Ascending aorta (tissue), 2 donors: ENCODE measurements at places on chromosomes 1 and 21.

GRCh38 chr1:57204942-57205787 lies 218.7 kb downstream of the DAB1 start:
- H3K36me3 ChIP-seq, result no peaks in the 10 kb centered on the region
- DNase-seq, result no peak
- no peak overlapping the region for H3K4me3 ChIP-seq
- H3K27ac ChIP-seq, result no peak overlapping the region
- H3K27me3 ChIP-seq, result no peaks in the 10 kb centered on the region

DNA sequence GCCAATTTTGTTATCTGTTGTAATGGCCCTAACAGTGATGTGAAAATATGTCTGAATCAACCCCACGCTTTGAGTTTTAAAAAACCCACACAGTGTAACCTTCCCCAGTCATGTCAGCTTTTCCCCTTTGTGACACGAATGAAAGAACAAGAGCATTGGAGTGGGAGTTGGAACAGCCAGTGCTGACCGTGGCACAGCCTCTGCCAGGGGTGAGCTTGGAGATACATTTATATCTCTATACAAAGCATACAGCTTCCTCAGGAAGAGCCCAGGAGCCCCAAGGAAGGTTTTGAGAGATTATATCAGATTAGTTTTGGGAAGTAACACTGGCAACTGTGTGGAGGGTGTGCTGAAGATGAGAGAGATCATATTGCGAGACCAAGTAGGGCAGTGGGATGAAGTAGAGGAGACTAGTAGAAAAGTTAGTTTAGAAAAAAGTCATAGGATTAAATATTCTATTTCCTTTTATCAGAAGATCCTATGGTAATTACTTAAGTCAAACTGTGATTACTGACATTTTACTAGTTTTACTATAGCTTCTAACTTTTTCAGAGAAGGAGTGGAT lies 15.9 kb downstream of the LRRC8B start:
- H3K4me3 ChIP-seq, result no peak overlapping the region
- no peaks in the 10 kb centered on the region for H3K4me1 ChIP-seq
- DNase-seq, result no peak
- H3K27ac ChIP-seq, result no peak overlapping the region

DNA sequence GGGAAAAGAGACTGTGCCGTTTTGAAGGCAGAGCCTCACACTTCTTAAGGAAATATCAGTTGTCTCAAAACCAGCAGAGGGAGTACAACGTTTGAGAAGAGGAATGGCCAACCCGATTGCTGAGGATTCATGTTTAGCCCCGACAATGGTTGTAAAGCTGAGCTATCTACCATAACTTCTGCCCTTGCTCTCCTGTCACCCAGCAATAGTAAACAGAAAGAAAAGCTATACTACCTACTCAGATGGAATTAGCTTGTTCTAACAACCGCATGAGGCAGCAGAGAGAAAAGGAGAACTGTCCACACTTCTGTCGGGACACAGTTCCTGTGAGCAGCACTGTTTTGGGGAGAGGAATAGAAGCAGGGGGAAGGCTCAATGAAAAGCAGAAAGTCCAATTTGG lies 91.2 kb downstream of the SLC45A1 start:
- DNase-seq, result no peak
- peaks cover 22% of the 10 kb centered on the region for H3K36me3 ChIP-seq
- peak overlapping the region; percentile 40 for H3K4me3 ChIP-seq
- peak overlapping the region; percentile 78 for H3K27ac ChIP-seq
- H3K27me3 ChIP-seq, result no peaks in the 10 kb centered on the region

- no peaks in the 10 kb centered on the region for H3K36me3 ChIP-seq
- DNase-seq, result no peak
- peaks cover 26% of the 10 kb centered on the region for H3K4me1 ChIP-seq
- no peak overlapping the region for H3K4me3 ChIP-seq
- no peaks in the 10 kb centered on the region for H3K27me3 ChIP-seq
These were observed 55.5 kb upstream of the EPS8L3 start for GRCh38 chr1:109818988-109819764.

GRCh38 chr1:10765734-10766478 lies 30.5 kb downstream of the CASZ1 start:
- no peaks in the 10 kb centered on the region for H3K36me3 ChIP-seq
- no peaks in the 10 kb centered on the region for H3K27me3 ChIP-seq
- H3K4me1 ChIP-seq, result no peaks in the 10 kb centered on the region

DNA sequence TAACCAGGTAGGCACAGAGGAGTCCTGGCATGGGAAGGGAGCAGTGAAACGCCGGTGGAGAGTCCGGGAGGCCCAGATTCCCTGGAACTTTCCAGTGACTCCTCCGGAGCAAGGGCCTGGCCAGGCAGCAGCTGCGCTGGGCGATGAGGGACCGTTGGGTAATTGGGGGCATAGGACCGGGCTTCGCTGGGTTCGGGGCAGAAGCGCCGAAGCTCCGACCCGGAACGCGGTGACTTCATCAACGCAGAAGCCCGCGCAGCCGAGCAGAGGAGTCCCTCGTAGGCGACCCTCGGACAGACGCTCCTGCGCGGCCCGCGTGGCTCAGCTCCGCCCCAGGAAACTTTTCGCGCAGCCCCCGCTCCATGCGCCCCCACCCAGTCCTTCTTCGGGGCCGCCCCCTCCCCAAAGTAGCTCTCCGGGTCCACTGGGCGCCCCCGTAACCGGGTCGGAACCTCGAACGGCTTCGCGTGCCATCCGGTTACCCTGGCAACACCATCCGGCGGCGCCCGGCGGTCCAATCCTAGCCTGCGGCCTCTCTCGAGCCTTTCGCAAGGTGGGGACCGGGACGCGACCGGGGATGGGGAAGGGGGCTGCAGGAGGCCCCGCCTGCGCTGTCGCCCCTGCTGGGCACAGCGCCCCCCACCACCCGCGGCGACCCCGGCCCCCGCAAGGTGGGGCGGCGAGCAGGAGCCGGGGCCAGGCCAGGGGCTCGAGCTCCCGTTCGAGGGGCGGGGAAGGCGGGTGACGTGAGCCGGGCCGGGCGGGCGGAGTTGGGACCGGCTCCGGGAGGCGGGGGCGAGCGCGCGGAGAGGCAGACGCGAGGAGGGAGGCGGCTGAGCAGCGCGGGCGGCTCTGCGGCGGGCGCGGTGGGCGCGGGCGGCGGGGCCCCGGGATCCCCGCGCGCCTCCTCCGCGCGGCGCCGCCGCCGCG lies at the start of gene AJAP1:
TSS of gene AJAP1 (plus strand) at position 814 of the 930 bp plus-strand sequence. CDS start 817 bp downstream, outside the sequence.
- peaks cover 10% of the 10 kb centered on the region for H3K27me3 ChIP-seq
- H3K4me1 ChIP-seq, result no peaks in the 10 kb centered on the region
- H3K27ac ChIP-seq, result no peak within 1 kb of the TSS
- DNase-seq, result no peak
- H3K36me3 ChIP-seq, result no peaks in the 10 kb centered on the region
- peak within 1 kb of the TSS; percentile 26 for H3K4me3 ChIP-seq

DNA sequence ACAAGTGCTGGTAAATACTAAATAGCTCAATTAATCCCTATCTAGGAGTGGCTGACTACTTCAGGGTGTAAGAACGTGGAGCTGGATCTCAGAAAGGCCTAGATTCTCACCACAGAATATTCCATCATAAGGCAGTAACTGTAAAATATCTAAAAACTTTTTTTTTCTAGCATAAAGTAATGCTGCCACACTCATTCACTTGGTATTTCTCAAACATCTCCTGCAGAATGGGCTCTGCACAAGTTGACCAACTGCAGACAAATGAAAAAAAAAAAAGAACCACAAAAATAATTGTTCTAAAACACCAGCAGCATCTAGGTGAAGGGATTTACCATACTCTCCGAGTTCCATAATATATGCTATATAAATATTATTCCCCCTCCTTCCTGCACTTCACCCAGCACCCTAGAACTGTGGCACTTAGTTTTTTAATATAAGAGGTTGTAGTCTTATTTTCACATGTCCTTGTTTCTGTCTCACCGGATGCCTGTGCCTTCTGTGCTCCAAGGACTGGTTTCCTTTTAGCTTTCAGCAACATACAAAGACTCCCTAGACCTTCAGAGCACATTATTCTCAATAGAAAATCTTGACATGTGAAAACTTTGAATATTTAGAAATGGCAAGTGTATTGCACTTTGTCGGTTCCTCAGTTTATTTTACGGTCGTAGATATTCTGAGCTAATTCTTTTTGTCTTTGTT lies 8.9 kb downstream of the VSIG8 start:
- peak overlapping the region; percentile 98 for H3K27ac ChIP-seq
- DNase-seq, result no peak
- H3K4me3 ChIP-seq, result peak overlapping the region; percentile 78
- no peaks in the 10 kb centered on the region for H3K36me3 ChIP-seq
- no peaks in the 10 kb centered on the region for H3K4me1 ChIP-seq
- H3K27me3 ChIP-seq, result no peaks in the 10 kb centered on the region

- no peaks in the 10 kb centered on the region for H3K27me3 ChIP-seq
- DNase-seq, result no peak
- no peaks in the 10 kb centered on the region for H3K36me3 ChIP-seq
- H3K4me3 ChIP-seq, result no peak overlapping the region
These were observed 51.7 kb downstream of the RPS6KA1 start for GRCh38 chr1:26581287-26581651.

DNA sequence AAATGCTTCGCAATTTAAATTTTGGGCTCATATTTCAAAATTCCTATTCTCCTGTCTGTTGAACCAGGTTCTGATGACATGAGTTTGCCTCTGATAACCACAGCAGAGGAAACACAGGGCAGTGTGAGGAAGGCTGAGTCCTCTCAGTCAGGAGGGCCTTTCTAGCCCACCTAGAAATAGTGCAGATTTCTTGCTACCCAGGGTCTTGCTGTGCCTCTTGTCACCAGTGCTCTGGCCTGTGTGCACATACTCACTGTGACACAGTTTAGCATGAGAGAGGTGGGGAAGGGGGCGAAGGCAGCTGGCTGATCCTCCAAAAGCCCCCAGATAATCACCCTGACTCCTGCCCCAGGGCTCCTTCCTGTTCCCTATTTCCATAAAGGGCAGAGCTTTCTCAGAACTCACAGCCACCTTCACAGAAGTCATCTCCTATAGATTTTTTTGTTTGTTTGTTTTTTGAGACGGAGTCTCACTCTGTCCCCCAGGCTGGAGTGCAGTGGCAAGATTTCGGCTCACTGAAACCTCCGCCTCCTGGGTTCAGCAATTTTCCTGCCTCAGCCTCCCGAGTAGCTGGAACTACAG lies 23.7 kb downstream of the ERRFI1 start:
- DNase-seq, result no peak
- no peaks in the 10 kb centered on the region for H3K4me1 ChIP-seq
- H3K4me3 ChIP-seq, result no peak overlapping the region
- no peaks in the 10 kb centered on the region for H3K36me3 ChIP-seq
- H3K27me3 ChIP-seq, result no peaks in the 10 kb centered on the region

DNA sequence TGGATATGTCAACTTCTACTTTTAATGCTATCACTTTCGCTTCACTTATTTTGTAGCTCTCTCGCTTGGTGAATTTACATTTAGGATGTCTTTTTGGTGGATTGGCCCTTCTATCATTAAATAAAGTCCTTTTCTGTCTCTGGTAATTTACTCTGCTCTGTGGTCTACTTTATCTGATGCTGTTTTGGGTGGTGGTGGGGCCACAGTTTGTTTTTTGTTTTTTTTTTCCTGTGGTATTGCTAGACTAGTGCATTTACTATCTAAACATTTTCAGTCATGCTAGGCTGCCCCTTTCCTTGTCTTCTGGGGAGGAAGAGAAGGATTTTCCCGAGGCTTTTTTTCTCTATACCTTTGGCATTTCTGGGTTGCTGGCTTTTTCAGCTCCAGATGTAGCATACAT lies 18.1 kb upstream of the FCRLA start:
- H3K4me3 ChIP-seq, result no peak overlapping the region
- no peaks in the 10 kb centered on the region for H3K27me3 ChIP-seq
- DNase-seq, result no peak
